Stimulated activated CD4-positive, alpha-beta T cell treated with anti-CD3 and anti-CD28 coated beads, Interleukin-1b, Interleukin-23, amount 100 ng/mL, for 4 hours (primary cell): ENCODE measurements at places on chromosomes 4 and X.
A peak's percentile ranks its signal among the peaks of the same experiment; 100 is the strongest.

DNA sequence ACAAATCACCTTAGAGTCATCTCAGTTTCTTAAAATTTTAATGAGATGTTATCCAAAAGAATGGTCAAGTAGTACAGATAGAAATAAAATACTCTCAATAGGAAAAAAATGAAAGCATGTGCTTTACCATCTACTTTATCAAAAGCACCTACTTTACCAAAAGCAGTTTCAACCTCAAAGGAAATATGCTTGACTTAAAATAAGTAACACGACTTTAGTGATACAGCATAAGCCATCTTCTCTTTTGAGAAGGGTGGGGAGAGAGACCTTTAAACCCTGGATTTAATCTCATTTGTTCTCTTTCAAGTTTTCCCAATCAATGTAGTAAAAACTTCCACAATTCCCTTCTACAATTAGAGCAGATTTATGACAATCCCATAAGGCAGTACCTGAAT, 26.5 kb downstream of the OTUD4 start:
- no peak for DNase-seq

DNA sequence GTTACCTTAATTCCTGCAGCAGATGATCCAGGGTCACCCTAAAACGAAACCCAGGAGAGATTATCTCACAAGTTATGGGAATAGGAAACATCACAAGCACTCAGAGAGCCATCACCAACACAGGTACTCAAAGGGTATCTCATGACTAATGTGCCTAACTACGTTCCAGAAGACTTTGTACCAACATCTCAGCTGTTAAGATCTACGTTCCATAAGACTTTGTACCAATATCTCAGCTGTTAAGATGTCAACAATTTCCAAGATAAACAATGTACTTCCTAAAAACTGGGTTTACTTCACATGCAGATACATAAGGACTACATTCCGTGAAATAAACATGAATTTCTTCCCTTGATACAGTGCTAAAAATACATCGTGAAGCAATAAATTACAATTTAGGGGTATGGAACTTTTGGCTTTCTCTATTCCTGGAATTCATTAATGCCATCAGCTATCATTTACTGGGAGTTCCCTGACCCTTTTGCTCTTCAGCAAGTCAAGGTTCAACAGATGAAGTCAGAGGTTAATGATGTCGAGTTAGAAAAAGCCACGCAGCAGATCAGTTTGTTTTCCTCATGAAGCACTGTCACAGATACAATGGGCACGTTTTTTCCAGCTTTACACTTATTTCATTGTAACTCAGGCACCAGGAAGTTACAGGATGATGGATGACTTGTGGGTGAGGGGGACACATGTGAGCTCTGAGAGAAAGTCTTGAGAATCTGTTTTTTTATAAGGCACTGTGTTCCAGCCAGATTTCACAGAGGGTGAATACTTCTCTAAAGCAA, 127.0 kb upstream of the ETNPPL start:
- no peak for DNase-seq

GRCh38 chr4:99860521-99860920, 33.7 kb downstream of the LAMTOR3 start:
- DNase-seq: no peak

DNA sequence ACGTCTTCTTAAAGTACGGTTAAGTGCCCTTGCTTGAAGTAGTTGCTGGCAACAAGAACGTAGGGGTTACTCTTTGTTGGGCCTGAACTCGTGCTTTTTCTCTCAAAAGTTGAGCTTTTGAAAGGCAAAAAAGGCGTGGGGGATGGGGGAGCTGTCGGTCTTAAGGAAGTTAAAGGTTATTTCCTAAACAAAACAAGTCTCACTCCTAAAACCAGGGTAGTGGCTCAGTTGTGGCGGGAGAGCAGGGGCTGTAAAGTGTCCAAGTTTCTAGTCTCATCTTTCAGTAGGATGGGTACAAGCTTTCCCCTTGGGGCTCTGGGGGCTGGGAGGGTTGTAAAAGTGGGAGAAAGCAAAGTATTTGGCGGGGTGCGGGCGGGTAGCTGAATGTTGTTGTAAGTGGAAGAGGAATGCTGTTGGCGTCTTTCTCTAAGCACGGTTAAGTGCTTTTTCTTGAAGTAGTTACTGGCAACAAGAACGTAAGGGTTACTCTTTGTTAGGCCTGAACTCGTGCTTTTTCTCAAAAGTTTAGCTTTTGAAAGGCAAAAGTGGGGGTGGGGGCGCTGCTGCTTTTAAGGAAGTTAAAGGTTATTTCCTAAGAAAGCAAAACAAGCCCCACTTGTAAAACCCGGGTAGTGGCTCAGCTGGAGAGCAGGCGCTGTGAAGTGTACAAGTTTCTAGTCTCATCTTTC, 904 bp upstream of the WDR1 start:
- DNase-seq: peak; percentile 23

DNA sequence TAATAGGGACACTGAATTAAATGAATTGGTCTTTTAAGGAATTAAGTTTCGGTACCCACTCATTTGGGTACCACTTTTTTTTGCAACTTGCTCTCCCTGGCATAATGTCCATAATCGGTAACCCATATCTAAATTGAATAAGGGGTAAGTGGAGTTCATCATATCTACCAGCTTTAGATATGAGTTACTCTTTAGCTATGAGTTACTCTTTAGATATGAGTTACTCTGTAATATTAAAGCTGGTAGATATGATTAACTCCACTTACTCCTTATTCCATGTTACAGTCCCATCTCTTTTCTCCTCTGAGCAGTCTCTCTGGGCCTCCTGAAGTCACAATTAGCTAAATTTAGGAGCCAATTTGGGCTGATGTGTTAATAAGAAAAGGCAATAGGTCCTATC, 85.7 kb downstream of the TEX13C start:
- DNase-seq: no peak

GRCh38 chr4:137819964-137820383, 287.7 kb upstream of the PCDH18 start:
- no peak for DNase-seq

GRCh38 chr4:15809466-15809865, 31.3 kb downstream of the CD38 start:
- DNase-seq: no peak

DNA sequence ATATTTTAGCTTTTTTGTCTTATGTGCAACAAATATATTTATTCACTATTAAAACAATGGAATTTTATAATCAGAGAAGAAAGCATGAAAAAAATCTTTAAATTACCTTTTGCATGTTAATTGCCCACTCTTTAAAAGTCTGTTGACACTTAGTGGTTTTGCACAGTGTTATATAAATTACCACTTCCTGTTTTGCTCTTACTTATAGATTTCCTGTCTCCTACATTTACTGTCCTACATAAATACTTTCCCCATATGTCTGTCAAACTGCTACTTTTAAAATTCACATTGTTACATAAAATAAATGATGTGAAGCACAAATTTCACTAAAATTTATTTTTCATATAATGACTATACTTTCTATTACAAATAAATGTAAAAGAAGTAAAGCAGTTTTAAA, 161.1 kb upstream of the NDST4 start:
- no peak for DNase-seq

- no peak for DNase-seq
These were observed 975.9 kb downstream of the STIM2 start for GRCh38 chr4:27836523-27836922.

GRCh38 chrX:136453114-136453513, 34.6 kb upstream of the BRS3 start:
- DNase-seq: no peak

- DNase-seq: no peak
These were observed 917.7 kb upstream of the INTU start for GRCh38 chr4:126715067-126715466.

DNA sequence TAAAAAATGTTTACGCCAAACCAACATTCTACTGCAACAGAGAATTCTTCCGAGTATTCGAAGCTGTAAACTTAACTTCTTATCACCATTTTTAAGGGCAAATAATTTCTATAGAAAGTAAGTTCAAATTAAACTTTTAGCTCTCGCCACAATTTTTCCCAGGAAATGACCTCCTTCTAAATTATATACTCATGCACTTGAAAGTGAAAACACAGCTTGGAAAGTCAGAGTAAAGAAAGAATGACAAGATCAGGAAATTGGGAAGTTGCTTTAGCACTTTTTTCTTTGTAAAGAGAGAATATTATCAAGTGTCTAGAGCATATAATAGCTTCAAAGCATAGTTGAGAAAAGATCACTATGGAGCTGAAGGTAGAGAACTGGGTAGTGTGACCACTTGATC, 1.2 kb downstream of the CYBB start:
- no peak for DNase-seq
